ENCODE measurements at places on chromosomes 2 and 18. TPM values are rescaled to one million over a fixed set of nuclear protein-coding genes. Genes with fewer than 3 reads are reported as not detected.

RAMP1 gene
- 11.2 TPM for total RNA-seq

PIK3C3 gene
- 50.5 TPM for total RNA-seq

RAB1A gene
- total RNA-seq: 128 TPM

ASXL2 gene
- 34.0 TPM for total RNA-seq

GRHL1 gene
- total RNA-seq: 2.0 TPM

LYPD6B gene
- total RNA-seq: 0.37 TPM

FAM161A gene
- 2.3 TPM for total RNA-seq

RUFY4 gene
- total RNA-seq: not detected

PROC gene
- not detected for total RNA-seq

Data from MCF 10A (cell line).